Testis (tissue), 5 donors: ENCODE measurements at places on chromosomes 4 and X. TPM values are rescaled to one million over a fixed set of nuclear protein-coding genes. Genes with fewer than 3 reads are reported as not detected.
A peak's percentile ranks its signal among the peaks of the same experiment; 100 is the strongest.

- no peak for DNase-seq
- H3K27ac ChIP-seq: no peak overlapping the region
- H3K4me3 ChIP-seq: no peak overlapping the region
- no peaks in the 10 kb centered on the region for H3K4me1 ChIP-seq
- no peaks in the 10 kb centered on the region for H3K36me3 ChIP-seq
- no peaks in the 10 kb centered on the region for H3K27me3 ChIP-seq
Measured at GRCh38 chr4:169677150-169677748, 56.9 kb downstream of the CLCN3 start.

DNA sequence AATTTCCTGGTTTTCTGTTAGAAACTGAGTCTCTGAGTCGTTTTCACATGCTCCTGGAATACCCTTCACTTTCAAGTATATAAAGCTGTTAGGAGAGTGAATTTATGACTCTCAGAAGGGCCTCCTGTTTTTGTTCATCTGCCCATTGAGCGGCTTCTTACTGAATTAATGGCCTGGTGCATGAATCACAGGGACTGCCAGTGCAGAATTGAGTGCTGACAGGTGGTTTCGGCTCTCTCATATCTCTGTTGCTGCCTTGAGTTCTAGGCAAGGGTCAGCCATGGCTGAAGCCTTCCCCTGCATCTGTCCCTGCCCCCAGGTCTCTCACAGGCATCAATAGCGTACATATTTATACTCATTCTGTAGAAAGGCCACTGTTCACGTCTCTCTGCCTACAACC lies 22.7 kb upstream of the SEPSECS start:
- no peak overlapping the region for H3K4me3 ChIP-seq
- no peaks in the 10 kb centered on the region for H3K27me3 ChIP-seq
- no peaks in the 10 kb centered on the region for H3K4me1 ChIP-seq
- H3K27ac ChIP-seq: no peak overlapping the region

- no peaks in the 10 kb centered on the region for H3K36me3 ChIP-seq
- no peak overlapping the region for H3K27ac ChIP-seq
- no peaks in the 10 kb centered on the region for H3K4me1 ChIP-seq
- no peaks in the 10 kb centered on the region for H3K27me3 ChIP-seq
Measured at GRCh38 chr4:18840481-18840880, 818.9 kb upstream of the LCORL start.

Gene MAGEA12
- total RNA-seq: 8.9 TPM

DNA sequence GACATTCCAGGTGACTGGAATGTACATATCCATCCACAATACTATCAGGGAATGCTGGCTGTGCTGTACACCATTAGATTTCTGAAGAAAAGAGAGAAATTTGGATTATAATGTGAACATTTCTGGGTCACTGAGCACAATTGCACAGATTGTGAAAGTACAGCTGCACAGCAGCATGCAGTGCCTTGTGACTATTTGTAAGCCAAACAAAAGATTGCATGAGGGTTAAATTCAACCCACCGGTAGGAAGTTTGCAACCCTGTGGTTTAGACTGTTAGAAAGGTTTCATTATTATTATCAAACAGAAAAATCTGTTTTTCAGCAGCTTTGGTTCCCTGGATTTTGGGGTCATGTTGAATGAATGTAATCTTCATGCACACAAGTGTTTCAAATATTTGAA lies 24.5 kb downstream of the DDIT4L start:
- H3K4me1 ChIP-seq: no peaks in the 10 kb centered on the region
- H3K4me3 ChIP-seq: no peak overlapping the region
- DNase-seq: no peak

Gene FGFBP1
- total RNA-seq: not detected

Gene C4orf46
- 14.7 TPM for total RNA-seq

- no peak overlapping the region for H3K27ac ChIP-seq
- H3K4me1 ChIP-seq: no peaks in the 10 kb centered on the region
- no peaks in the 10 kb centered on the region for H3K27me3 ChIP-seq
- no peak overlapping the region for H3K4me3 ChIP-seq
- DNase-seq: no peak
Measured at GRCh38 chr4:173801361-173801760, 271.3 kb upstream of the HAND2 start.

- H3K27ac ChIP-seq: no peak overlapping the region
- H3K36me3 ChIP-seq: no peaks in the 10 kb centered on the region
- no peaks in the 10 kb centered on the region for H3K4me1 ChIP-seq
- no peak overlapping the region for H3K4me3 ChIP-seq
Measured at GRCh38 chrX:117751155-117751554, 365.5 kb downstream of the KLHL13 start.

DNA sequence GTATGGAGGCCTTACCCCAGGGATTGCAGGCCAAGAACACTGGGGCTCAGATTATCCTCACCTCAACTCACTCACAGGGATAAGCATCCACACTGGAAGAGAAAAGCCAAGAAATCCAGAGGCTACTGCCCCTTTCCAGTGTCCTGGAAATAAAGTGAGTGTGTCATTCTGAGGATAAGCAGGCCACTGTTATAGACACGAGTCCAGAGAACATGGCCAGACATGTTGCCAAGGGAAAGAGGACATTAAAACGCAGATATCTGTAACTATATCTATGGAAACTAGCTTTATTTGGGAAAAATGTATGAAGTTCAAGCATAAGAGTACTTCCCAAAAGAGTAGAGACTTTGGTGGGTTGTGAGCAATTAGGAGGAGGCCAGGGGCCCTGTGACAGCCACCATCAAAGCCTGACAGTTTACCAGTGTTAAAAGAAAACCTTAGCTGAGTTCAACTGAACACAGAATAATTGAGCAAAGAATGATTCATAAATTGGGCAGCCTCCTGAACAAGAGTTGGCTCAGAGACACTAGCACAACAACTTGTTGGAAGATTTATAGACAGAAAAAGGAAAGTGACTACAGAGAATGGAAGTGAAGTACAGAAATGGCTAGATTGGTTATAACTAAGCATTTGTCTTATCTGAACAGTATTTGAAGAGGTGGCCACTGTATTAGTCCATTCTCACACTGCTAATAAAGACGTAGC lies 1222.2 kb downstream of the STIM2 start:
- H3K4me1 ChIP-seq: no peaks in the 10 kb centered on the region
- no peaks in the 10 kb centered on the region for H3K27me3 ChIP-seq
- DNase-seq: no peak
- H3K27ac ChIP-seq: no peak overlapping the region
- no peaks in the 10 kb centered on the region for H3K36me3 ChIP-seq

- peak within 1 kb of the TSS; percentile 95 for H3K4me3 ChIP-seq
- H3K36me3 ChIP-seq: no peaks in the 10 kb centered on the region
- H3K4me1 ChIP-seq: peaks cover 28% of the 10 kb centered on the region
- no peaks in the 10 kb centered on the region for H3K27me3 ChIP-seq
Measured at GRCh38 chr4:82798168-82799005, at the start of gene SCD5. TSS of gene SCD5 (minus strand) at chr4:82798796. CDS start at chr4:82798537, 259 bp downstream.
